Inflammatory macrophage treated with lipopolysaccharide for 4 hours (primary cell): ENCODE measurements at places on chromosomes 3 and 15.
A peak's percentile ranks its signal among the peaks of the same experiment; 100 is the strongest.

DNA sequence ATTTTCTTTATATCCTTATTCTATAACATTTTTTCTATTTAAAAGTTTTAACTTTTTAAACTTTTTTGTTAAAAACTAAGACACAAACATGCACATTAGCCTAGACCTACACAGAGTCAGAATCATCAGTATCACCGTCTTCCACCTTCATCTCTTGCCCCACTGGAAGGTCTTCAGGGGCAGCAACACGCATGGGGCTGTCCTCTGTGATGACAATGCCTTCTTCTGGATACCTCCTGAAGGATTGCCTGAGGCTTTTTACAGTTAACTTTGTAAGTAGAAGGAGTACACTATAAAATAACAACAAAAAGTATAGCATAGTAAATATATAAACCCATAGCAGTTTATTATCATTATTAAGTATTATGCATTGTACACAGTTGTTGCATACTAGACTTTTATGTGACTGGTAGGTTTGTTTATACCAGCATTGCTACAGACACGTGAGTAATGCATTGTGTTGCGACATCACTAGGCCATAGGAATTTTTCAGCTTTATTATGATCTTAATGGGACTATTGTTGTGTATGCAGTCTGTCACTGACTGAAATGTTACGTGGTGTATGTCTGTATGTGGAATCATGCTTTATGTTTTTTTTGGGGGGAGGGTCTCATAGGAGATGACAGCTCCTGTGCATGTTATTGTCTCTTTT, 18.2 kb downstream of the ATP1B3 start:
- DNase-seq: peak; percentile 78

DNA sequence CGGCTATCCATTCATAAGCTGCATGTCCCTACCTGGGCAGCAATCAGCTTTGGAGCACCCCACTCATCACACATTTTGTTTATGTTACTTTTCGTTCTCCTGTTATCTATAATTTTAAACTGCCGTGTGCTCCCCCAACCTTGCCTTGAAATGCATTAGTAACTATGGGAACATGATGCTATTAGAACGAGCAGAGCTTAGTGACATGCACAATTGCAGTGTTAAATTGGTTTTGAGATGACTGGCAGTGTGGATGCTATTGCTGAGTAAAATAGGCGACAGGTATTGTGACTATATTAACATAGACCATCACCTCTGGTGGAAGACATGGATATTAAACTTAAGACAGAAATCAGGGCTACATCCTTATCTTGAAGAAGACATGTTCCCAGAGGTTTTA, 191.6 kb downstream of the KCNAB1 start:
- DNase-seq: no peak

DNA sequence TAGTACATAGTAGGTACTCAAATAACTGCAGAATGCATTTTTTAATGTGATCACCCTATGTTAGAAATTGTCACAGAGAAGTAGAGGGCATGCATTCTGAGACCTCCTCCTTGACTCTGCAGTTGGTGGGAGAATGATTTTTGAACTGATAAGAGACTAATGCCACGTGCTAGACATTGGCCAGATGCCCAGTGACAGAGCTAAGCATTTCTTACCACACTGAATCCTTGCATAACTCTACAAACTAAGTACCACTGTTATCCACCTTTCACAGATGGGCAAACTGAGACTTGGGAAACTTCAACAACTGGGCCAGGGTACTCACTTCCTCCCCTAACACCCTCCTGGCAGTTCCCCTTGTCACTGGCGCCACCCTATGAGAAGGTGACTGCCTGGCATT, 33.5 kb upstream of the SPATA12 start:
- no peak for DNase-seq

GRCh38 chr3:56781762-56782161, 20.0 kb downstream of the ARHGEF3 start:
- no peak for DNase-seq

- no peak for DNase-seq
These were observed 101.2 kb downstream of the CGGBP1 start for GRCh38 chr3:87957575-87957974.

GRCh38 chr3:68256635-68257223, 602.3 kb upstream of the SUCLG2 start:
- DNase-seq: no peak

DNA sequence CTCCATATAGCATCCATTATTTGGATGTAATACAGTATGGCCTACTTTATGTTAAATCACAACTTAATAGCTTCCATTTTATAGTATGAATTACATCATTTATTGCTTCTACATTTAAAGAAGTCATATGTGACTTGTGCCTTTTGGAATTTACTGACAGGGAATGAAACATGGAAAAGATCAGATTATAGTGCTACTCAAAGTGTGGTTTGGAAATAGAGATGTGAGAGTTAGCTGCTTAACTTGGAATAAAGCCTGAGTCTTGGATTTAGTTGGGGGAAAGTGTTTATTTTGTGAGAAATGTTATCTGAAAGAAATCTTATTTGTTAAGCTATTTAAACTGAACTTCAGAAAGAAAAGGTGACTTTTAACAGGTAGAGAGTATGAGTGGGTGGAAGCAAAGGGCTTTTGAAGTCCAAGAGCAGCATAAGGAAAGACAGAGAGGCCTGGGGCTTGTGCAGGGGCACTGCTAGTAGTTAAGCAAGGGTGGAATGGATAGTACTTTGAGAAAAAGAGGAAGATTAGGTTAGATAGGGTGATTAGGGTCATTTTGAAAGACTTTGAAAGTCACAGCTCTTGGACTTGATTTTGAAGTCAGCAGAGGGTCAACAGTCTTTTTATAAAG, 60.5 kb downstream of the SLMAP start:
- peak; percentile 42 for DNase-seq

DNA sequence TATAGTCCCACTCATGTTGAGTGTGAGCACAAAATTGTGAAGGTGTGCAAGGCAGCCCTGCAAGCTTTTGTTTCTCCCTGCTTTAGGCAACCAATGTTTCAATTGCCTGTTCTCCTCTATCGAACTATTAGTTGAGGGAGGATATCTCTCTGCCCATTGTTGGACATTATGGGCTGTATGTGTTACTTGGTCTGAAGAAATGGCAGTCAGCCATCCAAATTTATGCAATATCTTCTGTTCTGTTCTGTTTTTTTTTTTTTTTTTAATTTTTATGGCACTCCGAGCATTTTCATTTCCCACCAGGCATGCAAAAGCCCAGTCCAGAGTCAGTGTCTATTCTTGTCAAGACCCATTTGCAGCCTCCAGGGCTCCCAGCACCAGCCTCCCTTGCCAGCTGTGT, 44.0 kb downstream of the ANAPC13 start:
- DNase-seq: no peak

GRCh38 chr3:15330031-15330596, 2.3 kb downstream of the SH3BP5 start:
- DNase-seq: peak; percentile 84

GRCh38 chr3:108433928-108434327, 76.5 kb downstream of the MYH15 start:
- DNase-seq: no peak

DNA sequence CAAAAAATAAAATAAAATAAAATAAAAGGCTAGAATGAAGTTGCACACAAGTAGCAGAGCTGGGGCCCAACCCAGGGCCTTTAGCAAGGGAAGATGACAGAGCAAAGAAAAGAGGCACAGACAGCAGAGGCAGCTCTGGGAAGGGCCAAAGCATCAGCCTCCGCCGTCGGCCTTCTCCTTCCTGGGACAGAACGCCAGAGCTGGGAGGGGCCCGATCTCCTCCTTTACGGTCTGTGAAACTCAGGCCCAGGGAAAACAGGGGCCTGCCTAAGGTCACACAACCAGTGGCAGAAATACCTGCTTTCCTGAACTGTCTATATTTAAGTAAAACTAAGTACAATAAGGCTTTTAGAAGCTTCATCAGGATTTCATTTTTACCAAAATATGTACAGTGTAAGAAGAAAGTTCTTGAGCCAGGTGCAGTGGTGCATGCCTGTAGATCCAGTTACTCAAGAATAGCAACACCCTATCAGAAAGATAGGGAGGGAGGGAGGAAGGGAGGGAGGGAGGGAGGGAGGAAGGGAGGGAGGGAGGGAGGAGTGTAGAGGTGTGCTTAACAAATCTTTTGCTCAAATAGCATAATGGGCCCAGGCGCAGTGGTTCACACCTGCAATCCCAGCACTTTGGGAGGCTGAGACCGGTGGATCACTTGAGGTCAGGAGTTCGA, 43.0 kb upstream of the MUC4 start:
- DNase-seq: no peak

DNA sequence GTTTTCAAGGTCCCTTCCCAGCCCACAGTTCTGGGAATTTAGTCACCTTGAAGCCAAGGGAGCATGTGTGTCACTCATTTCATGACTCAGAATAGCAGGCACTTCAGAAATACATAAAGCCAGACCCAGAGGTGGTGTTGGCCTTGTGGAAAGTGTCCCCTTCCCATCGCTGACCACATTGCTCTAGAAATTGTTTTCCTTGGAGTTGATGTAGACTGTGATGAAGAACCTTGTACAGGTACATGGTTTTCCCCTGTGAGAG, 158.8 kb downstream of the SLCO3A1 start:
- peak; percentile 33 for DNase-seq

DNA sequence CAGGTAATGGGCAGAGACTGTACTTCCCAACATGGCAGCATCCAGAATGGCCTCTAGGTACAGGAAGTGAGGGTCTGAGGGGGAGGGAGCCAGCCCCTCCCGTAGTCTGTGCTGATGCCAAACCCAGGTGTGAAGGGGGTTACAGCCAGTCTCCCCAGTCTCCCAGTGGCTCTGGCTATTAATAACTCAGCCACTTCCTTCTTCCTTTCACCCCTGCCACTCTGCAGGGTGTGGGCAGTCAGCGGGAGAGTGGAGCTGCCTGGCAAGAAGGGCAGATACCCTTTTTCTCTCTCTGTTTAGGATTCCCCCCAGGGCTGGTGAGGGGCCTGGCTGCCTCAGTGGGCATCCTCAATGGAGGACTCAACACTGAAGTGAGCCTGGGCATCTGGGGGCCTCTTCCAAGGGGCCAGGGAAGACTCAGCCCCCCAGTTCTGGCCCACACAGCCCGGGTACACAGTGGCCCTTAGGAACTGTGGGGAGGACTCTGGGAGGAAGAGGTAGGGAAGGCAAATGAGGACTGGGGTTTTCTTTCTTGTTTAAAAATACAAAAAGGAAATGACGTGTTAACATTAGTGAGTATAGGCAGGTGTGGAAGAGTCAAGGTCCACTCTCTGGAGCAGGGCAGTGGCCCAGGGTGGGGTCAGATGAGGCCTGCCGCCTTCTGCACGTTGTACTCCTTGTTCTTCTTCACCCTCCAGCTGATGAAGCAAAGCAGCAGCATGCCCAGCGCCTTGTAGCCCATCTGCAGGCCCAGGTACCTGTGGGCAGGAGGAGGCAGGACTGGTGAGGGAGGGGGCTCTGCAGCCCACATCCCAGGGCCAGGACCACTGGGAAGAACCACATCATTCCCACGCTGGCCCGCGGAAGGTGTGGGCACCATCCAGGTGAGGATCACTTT, 38.6 kb upstream of the RAB6B start:
- DNase-seq: no peak

GRCh38 chr15:94105760-94106159, 125.6 kb upstream of the MCTP2 start:
- DNase-seq: no peak

DNA sequence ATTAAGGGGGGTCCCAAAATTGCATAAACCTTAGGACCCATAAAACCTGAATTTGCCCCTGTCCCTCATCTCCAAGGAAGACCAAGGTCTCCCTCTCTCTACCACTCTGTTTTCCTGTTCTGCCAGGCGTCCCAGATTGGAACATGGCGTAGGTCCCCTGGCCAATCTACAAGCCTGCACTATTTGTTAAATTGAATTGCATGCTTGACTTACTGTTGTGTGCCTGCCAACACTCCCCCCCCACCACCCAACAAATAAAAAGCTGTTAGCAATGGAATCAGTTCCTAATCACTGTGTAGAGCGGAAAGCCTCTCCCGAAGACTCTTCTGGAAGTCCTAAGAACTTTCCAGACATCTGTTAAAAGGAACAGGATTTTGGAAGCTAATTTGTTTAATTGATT, 11.7 kb downstream of the CTXND1 start:
- DNase-seq: no peak

- DNase-seq: peak; percentile 32
These were observed 17.1 kb downstream of the IQCB1 start for GRCh38 chr3:121817753-121818152.

DNA sequence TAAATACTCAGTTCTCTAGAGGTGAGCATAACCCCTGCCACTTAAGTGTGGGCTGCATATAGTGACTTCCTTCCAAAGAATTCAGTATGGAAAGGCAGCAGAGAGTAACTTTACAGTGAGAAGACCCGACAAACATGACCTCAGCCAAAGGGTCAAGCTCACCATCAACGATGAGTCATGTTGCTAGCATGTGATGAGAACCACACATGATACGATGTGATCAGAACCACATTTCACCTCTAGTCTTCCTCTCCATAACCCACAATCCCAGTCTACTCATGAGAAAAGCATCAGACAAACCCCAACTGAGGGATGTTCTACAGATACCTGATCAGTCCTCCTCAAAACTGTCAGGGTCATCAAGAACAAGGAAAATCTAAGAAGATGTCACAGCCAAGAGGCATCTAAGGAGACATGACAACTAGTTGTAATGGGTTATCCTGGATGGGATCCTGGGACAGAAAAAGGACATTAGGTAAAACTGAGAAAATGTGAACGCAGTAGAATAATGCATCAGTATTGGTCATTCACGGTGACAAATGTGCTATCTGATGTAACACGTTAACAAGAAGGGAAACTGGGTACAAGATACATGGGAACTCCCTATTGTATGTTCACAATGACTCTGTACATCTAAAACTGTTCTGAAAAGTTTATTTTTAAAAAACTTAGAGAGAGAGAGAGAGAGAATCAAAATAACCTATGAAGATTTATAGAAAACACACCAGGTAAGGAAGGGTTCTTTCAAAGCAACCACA, 28.3 kb downstream of the SEC61A1 start:
- peak; percentile 81 for DNase-seq

DNA sequence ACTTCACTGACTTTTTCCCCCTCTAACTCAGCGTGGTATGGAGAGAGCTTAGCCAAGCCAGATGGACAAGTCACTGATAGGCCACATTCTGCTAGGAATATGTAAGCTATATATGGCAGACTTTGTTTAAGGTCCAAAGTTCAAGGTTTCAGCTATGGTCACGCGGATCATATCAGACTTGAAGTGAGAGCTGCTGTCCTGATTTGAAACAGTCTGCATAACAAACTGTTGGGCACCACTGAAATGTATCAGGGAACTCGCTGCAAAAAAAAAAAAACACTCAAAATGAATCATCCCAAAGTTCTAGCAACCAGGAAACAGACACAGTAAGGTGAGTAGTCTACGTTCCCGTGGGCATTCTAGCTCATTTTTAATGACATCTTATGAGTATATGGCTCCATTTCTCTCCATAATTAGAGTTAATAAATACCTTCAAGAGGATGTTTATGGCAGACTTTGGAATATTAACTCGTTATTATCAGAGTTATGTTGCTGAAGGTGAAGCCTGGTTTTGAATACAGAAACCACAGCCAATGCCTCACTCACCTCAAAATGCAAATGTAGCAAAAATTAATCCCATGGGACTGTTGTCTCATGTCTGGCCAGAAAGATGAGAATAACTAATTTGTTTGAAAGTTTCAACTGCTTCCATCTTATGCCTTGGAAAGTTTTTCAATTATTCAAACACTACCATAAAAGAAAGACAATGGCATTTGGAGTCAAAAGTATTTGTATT, 12.3 kb downstream of the DPH3 start:
- DNase-seq: no peak

GRCh38 chr3:111763968-111764367, 95.1 kb upstream of the PHLDB2 start:
- no peak for DNase-seq

- DNase-seq: no peak
These were observed 92.3 kb upstream of the ROPN1 start for GRCh38 chr3:124084022-124084881.
